OCI-M1 (cell line): ENCODE measurements at places on chromosomes 1 and 21.
A peak's percentile ranks its signal among the peaks of the same experiment; 100 is the strongest.

DNA sequence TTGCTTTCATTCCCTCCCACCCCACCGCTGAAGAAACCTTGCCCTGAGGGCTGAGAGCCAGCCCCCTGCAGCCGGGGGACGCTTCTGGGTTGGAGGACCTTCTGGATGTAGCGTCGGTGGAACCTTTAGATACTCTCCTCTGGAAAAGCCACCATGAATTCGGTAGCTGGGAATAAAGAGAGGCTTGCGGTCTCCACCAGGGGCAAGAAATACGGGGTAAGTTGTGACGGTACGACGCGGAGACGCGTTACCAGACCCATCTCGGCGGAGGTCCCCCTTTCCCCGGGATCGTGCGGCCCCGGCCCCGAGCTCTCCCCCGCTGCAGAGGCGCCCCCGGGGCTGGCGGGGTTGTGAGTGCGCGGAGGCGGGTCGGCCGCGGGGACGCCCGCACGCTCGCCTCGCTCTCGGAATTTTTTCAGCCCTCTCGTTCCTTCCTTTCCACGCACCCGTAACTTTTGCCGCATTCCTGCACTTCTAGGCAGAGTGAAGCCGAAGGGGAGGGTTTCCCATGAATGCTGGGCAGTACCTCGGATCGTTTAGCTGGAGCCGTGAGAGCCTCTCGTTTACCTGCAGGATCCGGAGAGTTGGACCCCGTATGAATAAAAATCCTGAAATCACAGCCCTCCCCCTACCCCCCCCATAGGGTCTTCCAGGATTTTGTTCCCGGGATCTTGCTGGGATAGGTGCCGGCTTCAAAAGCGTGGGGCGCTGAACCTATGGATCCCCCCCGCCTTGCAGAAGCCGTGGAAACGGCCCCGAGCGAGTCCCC lies 671 bp downstream of the KIF26B start:
- no peak for DNase-seq

DNA sequence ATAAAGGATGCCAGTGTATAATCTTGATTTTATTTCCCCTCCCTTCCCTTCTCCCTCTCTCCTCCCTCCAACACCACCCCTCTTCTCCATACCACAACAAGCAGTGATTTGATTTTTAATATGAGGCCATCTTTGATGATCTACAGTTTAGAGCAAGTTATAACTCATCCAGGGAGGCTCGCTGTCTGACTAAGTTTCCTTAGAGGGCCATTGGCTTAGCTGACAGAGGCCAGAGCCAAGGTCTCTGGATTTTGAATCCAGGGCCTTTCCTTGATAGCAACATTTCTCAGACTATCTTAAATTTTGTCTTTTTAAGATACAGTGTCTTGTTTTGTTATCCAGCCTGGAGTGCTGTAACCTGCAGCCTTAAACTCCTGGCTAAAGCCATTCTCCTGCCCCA lies 431.0 kb upstream of the USP24 start:
- no peak for DNase-seq

DNA sequence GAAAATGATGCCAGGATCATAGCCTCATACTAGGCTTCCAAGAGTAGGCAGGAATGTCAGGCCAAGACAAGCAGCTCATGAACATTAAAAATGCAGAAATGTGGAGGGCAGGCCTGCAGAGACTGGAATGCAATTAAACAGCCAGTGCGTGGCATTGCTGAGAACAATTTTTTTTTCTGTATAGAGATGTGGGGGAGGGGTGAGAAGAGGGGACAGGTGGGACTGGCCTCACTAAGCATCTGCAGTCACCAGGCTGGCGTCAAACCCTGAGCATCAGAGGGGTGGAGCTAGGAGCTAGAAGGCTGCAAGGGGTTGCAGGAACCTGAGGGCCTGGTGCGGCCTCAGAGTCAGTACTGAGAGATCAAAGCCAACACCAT lies 114.1 kb downstream of the TNR start:
- DNase-seq, result no peak

DNA sequence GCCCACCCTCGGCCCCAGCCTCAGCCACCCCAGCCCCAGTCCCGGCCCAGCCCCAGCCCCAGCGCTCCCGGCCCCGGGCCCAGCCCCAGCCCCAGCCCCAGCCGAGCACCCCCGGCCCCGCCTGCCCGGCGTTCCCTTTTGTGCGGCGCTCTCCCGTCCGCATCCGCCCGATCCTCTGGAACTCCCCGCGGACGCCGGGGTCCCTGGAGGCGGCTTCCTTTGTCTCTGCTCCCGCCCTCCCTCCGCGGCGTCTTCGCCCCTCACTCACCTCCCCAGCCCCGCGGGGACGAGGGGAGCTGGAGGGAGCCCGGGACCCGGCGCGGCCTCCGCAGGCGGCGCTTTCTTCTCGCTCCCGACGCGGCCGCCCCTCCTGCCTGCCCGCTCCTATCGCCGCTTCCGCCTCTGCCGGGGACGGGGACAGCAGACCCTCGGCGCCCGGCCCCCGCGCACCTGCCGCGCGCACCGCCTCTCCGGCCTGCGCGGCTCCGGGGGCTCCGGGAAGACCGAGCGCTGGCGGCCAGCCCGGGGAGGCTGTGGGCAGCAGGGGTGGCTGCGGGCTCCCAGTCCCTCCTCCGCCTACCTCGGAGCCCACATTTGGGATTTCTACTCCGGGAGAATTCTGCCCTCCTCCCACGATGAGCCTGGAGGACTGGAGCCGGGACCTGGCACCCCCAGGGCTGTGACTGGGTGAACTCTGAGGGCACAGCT lies 14.0 kb downstream of the AGRN start:
- DNase-seq, result no peak

DNA sequence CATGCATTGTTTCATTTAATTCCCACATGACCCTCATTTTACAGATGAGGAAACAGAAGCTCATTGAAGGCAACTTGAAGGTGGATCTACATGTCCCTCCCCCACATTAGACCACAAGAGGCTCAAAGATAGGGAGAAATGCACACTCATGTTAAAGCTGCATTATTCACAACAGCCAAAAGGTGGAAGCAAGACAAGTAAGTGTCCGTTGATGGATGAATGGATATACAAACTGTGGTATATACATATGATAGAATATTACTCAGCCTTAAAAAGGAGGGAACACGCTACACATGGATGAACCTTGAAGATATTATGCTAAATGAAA lies 149.7 kb upstream of the JUN start:
- DNase-seq, result peak; percentile 58

GRCh38 chr21:37593015-37593414 lies 226.4 kb downstream of the DYRK1A start:
- no peak for DNase-seq

DNA sequence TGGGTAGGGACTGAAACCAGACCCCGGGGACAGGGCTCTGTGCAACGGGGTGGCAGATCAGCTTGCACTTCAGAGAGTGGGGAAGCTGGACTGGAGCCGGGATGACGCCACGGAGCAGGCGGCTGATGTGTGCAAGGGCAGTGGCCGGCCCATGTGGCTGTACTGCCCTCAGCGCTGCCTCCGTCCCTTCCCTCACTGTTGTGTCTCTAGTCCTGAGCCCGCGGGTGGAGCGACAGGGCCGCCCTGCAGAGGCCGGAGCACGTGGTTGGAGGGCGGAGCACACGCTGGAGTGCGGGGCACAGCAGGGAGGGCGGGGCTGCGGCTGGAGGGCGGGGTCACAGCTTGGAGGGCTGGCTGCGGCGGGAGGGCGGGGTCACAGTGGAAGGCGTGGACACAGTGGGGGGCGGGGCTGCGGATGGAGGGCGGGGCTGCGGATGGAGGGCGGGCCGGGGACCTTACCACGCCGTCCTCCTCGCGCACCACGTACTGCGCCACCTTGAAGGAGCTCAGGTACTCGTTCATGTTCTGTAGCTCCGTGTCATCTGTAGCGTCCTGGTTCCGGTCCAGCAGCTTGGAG lies 52.4 kb downstream of the CHD5 start:
- peak; percentile 88 for DNase-seq

- DNase-seq, result no peak
Observed at GRCh38 chr21:17497316-17497715, 15.5 kb upstream of the CXADR start.

- no peak for DNase-seq
Observed at GRCh38 chr1:114299331-114299975, 145.8 kb upstream of the SYT6 start.

GRCh38 chr21:45104560-45104959 lies 30.2 kb downstream of the ADARB1 start:
- no peak for DNase-seq

DNA sequence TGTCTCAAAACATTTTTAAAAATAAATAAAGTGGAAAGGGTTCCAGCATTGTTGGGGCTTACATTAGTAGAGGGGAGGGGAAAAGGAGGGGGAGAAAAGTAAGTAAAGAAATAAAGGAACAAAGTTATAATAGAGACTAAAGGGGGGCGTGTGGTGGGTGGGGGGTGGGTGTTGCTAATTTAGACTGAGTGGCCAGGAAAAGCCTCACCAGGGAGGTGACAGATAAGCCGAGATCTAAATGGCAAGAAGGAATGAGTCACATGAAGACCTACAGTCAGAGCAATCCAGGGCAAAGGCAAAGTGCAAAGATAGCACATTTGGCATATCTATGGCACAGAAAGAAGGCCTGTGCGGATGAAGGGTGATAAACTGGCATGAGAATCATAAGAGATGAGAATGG lies 7.5 kb downstream of the MPL start:
- DNase-seq, result peak; percentile 70

DNA sequence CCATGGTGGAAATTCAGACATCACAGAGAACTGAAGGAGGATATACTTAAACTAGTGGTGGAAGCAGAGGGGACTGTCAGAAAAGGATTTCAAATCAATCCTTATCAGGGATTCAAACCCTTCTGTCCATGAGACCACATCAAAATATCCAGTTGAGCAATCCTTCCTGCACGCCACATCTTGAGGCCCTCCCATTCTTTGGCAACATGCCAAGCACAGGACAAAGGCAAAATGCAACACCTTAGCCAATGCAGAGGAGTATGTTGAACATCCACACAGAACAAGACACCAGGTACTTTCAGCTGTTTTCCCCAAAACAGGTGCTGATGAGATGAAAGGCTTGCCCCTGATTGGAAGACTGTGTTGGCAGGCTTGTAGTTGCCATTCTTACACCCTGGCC lies 81.8 kb upstream of the PLXNA2 start:
- peak; percentile 35 for DNase-seq

DNA sequence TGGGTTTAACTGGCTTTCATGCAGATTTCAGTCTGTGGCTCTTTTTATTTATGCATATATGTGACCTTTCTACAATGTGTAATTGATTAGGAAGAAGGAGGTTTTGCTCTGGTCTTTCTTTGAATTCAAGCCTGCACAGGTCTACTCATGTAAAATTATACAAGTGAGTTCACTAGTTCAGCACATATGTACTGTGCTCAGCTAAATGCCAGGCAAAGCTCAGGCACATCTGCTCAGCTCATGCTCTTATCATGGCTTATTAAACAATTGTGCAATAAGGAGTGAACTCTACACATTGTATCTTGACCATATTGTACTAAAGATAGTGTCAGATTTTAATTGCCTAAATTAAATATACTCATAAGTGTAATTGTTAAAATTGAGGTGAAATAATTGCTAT lies 378.4 kb downstream of the ADGRL2 start:
- DNase-seq, result no peak

DNA sequence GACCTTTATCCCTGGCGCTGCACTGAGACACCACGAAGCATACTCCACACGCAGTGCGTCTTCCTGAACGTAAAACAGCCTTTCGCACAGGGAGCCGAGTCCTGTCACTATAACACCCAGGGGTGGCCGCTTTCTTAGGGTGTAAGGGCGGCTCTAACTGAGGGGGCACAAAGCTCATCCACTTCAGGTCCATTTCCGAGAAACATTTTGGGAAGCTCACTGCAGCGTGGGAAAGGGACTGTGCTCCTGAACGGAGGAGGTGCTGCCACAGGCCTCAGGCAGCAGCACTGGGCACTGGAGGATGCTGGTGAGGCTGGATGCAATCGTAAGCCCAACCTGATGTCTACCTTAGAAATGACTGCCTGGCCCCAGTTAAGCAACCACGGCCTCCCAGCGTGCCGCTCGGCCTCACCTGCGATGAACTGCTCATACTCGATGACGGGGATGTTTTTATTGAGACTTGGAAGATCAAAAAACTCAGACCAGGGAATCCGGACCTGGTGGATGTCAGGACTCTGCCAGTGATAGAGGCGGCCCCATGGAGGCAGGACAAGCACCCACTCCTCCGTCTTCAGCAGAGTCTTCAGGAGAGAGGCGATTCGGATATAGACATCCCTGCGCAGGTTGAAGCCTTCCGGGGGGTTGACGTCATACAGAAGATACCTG lies 2.3 kb downstream of the POFUT2 start:
- DNase-seq, result no peak

- no peak for DNase-seq
Observed at GRCh38 chr1:101004061-101004460, 21.5 kb downstream of the DPH5 start.

DNA sequence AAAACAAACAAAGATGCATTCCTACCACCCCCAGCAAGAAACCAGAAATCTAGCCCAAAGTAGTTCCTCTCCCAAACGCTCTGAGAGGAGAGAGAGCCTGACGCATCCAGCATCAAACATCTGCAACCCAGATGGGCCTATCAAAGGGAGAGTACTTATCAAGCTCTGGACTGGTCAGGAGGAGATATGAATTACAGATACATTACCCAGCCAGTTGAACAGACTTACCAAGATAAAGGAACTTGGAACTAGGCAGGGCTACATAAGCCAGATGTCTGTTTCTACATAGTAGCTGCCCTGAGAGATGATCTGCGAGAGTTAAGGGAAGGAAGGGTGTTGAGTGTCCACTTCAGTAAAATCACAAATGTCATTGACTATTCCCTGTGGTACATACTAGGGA lies 138.4 kb downstream of the PAPPA2 start:
- peak; percentile 57 for DNase-seq

DNA sequence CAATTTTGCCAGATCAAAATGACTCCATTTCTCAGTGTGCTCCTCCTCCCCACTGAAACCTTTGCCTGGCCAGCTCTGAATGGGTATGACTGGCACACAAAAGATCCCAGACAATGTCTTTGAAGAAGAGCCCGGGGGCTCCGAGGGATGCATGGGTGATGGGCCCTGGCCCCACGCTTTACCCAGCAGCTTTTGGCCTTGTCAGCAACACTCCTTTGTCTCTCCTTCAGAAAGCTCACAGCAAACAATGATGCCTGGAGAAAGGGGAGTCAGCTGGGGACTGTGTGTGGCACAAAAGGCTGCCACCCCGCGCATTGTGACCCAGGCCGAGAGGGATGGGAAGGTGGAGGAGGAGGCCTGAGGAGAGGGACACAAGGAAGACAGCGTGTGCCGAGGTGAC lies 45.9 kb downstream of the PLXNA2 start:
- no peak for DNase-seq

GRCh38 chr1:2837823-2838222 lies 36.3 kb upstream of the TTC34 start:
- DNase-seq, result no peak

- no peak for DNase-seq
Observed at GRCh38 chr1:213968146-213968825, 19.5 kb upstream of the PROX1 start.
